ENCODE measurements at places on chromosomes 5 and 9.

- DNase-seq, result no peak
These were observed 30.6 kb upstream of the IL33 start for GRCh38 chr9:6184749-6185645.

DNA sequence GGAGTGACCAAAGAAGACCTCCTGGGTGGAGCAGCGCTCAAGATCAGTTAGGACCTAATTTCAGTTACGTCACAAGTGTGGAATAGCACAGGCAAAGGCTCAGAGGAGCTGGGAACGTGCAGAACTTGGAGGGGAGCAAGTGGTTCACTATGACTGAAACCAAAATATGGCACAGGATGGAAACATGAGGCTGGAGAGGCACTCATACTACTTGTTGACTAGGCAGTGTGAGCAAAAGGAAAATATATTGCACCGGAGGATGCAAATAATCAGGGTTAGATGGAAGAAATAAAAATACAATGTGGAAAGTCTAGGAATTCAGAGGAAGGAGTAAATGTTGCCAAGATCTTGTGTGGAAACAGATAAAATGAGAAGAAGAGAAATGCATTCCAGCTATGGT lies 148.3 kb downstream of the DCP2 start:
- DNase-seq, result no peak

DNA sequence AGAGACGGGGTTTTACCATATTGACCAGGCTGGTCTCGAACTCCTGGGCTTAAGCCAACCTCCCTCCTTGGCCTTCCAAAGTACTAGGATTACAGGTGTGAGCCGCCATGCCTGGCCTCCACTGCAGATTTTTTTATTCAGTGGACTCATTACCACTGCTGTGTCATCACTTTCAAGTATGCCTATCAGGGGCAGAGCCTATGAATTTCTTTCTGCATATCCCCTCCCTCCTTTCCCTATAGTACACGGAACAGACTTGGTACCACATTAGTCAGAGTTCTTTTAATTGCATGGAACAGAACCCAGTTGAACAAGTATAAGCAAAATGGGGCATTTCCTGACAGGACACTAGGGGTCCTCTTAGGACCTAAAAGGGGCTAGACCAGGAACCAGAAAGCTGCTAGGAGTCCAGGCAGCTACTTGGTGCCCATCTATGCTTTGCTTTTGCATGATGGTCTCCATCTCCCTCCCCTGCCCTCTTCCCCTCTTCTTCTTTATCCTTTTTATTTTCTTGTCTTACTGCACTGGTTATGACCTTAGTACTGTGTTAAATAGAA lies 5.8 kb downstream of the BSPRY start:
- no peak for DNase-seq

- no peak for DNase-seq
These were observed 295.4 kb downstream of the CSNK1G3 start for GRCh38 chr5:123807177-123807945.

GRCh38 chr9:129570450-129571297 lies 50.2 kb downstream of the C9orf50 start:
- DNase-seq, result no peak

GRCh38 chr5:138035605-138036537 lies 3.0 kb upstream of the FAM13B start:
- DNase-seq, result peak; percentile 79

DNA sequence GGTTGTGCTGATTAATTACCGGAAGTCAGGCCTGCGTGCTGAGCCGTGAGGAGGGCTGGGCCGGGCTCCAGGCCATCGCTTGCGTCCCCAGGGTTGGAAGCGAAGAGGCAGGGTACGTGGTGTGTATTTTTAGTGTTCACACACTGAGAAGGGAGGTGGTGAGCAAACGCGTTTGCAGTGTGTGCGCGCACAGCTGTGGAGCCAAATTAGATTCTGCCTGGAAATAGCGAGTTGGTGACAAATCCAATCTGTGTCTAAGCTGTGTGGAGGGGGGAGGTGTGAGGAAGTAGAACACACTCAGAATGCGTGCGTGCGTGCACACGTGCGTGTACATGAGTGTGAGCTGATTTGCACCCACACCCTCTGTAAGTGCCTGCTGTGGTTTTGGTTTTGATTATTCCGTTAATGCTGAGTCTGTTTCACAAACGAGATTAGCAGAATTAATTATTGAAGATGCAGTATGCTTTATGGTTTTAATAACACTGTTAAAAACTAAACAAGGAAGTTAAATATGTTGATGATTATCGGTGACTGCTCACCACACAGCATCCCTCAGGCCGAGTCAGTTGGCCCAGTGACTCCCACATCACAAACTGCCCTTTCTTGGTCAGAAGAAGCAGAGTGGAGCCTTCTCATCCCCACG lies 111.8 kb upstream of the FCN2 start:
- no peak for DNase-seq

DNA sequence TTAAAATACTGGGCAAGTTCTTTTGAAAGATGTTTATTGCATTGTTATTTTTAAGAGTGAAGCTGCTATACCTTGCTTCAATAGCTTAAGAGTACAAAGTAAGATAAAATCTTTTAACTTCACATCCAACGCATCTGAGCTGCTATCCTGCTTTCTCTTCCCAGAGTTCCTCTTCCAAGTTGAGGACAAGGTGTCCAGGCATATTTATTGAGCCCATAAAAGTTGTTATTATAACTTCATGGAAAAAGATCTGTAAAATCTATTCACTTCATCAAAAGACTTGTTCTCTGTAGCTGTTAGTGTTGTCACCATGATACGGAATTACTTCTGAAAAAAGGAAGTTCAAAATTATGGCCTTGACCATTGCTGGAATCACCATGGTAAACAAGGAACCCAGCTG lies 306.2 kb upstream of the ELAVL2 start:
- no peak for DNase-seq

GRCh38 chr5:143495821-143496275 lies 92.4 kb upstream of the NR3C1 start:
- no peak for DNase-seq
